ENCODE measurements at places on chromosomes 6 and 20.

DNA sequence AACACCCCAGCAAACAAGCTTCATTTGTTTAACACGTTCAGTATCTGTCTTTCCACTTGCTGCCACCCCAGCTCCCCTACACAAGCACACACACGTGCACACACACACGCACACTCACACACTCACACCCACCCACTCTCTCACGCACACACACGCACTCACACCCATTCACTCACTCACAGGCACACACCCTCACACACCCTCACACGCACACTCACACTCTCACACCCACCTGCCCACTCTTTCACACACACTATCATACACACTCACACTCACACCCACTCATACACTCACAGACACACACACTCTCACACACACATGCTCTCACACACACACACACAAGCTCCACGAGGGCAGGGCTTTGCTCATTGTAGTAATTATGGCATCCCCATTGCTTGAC lies 378.8 kb upstream of the SULF2 start:
- no peak for DNase-seq

GRCh38 chr6:89359561-89359960 lies 7.0 kb upstream of the UBE2J1 start:
- no peak for DNase-seq

GRCh38 chr6:104428184-104428583 lies 431.5 kb downstream of the HACE1 start:
- DNase-seq, result no peak

GRCh38 chr6:89404512-89404911 lies 7.6 kb downstream of the RRAGD start:
- DNase-seq, result no peak

- DNase-seq, result no peak
Observed at GRCh38 chr20:46122071-46122470, 4.0 kb downstream of the CD40 start.

GRCh38 chr6:139443231-139444112 lies 69.0 kb upstream of the CITED2 start:
- no peak for DNase-seq

GRCh38 chr20:33673114-33673409 lies 1.2 kb downstream of the NECAB3 start:
- DNase-seq, result no peak

GRCh38 chr6:118168421-118168820 lies 261.4 kb downstream of the SLC35F1 start:
- DNase-seq, result no peak

DNA sequence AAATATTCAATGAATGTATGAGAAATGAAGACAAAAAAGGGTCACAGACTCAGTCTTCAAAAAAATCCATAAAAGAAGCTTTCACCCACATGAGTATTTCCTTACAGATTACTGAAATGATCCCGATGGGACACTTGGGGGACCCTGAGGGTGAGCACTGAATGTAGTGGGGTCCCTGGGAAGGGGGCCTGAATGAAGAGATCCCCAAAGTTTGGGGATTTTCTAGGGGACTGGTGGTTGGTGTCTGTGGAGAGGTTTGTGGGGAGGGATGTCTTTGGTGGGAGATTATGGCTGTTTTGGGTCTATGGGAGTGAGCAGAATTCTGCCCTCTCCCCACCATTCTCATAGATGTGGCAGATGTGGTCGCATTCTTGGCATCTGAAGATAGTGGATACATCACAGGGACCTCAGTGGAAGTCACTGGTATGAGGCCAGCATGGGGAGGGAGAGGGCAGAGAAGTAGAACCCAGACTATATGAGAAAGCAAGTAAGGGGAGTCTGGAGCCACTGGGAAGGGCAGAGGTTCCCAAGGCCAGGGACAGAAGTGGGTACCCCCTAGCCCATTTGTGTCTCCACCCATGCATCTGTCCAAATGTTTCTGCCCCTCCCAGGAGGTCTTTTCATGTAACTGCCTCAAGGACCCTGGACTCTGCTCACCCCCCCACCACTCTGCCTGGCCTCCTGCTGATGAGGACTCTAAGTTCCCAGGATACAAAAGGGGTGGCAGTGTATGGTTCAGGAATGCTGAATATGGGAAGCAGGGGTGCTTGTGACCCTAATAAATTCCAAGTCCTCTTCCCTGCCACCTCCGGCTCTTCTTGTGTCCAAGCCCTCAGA lies 1.8 kb downstream of the HSD17B8 start:
- no peak for DNase-seq

All from stimulated activated CD4-positive, alpha-beta T cell treated with anti-CD3 and anti-CD28 coated beads, TNF-alpha, amount 100 ng/mL, for 24 hours (primary cell).